ENCODE measurements at places on chromosomes 12 and 14.

- DNase-seq, result no peak
Observed at GRCh38 chr12:6534945-6535696, 804 bp downstream of the GAPDH start.

DNA sequence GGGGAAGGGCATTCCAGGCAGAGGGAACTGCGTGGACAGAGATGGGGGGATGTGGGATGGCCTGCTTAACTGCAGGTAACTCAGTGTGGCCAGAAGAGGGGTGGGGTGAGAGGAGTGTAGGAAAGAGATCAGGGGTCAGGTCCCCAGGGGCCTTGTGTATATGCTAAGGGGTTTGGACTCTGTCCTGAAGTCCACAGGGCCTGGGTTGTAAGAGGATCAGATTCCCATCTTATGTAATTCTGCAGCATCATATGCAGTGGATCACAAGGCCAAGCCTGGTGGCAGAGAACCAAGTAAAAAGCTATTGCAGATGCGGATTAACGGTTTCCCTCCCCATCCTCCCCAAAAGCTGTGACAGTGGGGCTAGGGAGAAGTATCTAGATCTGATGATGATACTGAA lies 8.7 kb downstream of the TCTN1 start:
- no peak for DNase-seq

DNA sequence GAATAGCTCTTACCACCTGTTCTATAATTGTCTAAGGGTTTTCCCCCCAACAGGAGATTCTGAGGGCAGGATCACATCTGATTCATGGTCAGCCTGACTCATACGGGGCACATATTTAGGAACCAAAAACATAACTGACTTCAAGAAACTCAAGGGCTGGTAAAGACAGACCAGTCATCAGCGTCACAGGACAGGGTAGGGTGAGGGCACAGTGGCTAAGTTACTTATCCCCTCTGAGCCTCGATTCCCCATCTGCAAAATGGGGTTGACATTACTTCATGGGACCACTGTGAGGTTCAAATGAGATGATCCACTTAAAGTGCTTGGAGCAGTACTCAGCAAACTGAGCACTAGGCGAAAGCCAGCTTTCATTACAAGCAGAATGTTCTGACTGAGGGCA lies 606 bp downstream of the CINP start:
- DNase-seq, result no peak

DNA sequence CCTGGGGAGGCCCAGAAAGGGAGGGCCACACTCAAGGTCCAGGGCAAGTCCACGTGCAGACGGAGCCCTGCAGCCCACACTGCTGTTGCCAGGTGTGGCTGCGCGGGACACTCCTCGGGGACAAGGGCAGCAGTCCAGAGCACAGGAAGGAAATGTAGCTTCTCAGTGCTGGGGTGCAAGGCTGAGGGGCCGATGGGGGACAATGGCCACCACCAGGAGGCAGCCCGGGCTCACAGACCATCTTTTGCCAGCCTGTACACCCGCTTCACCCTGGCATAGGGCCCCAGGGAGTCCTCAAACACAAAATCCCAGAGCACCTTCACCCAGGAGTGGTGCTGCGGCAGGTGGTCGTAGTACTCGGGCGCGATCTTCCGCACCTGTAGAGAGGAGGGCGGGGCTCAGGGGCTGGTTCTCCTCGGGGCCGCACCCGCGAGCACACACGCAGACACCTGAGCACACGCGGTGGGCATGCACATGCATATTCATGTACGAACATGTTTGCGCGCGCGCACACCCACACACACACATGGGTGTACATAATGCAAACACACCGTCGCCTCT lies 12.8 kb downstream of the DEGS2 start:
- no peak for DNase-seq

GRCh38 chr12:57836442-57837375 lies 9.8 kb downstream of the CTDSP2 start:
- no peak for DNase-seq

DNA sequence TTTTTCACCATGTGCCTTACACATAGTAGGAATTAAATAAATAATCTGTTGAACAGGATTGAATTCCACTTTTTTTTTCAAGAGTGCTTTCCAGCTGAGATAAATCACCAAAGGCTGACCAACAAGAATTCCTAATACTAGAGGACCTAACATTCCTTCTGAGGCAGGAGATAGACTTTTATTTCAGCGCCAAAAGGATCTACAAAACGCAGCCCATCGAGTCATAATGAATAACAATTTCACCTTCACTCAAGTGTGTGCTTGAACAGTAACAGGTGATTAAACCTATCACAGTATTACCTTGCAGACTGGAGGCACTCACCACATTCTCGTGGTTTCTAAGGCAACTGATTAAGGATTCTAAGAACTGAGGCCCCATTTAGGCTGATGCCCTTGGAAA lies 224.3 kb upstream of the ATP2B1 start:
- DNase-seq, result no peak
